ENCODE measurements at places on chromosomes 6 and 20.

DNA sequence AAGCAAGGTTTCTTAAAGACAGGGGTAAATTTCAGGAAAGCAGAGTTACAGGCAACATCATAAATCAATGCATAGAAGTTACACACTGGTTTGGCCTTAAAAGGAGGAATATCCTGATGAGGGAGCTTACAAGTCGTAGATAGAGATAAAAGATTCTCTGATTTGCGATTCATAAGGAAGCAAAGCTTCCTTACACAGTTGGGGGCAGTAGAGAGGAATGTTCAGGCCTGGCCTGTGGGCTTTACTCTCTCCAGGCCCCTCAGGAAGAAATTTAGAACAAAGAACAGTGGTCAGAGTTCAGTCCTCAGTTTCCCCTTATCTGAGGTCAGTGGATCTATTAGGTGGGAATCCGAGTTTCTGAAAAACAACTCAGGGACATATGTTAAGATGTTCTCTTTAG lies 19.3 kb downstream of the HLA-C start:
- no peak for DNase-seq

- DNase-seq: no peak
These were observed 999 bp upstream of the PIM1 start for GRCh38 chr6:37168811-37169495.

DNA sequence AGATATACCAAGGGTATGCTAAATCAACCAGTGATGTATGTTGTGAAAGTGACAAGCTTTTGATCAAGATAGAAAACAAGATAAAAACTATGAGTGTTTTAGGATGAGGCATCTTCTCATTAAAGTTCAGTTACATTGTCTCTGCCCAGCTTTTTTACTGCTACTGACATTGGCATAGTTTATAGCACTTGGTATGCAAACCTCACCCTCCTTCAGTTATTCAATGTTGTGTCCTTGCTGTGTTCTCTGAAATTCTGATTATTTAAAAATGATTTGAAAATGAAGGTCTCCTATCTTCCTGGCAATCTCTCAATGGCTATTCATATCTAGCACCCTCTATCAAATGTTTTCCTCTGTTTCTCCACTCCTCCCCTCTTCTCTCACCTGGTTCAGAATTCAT lies 6.7 kb upstream of the MYLIP start:
- no peak for DNase-seq

DNA sequence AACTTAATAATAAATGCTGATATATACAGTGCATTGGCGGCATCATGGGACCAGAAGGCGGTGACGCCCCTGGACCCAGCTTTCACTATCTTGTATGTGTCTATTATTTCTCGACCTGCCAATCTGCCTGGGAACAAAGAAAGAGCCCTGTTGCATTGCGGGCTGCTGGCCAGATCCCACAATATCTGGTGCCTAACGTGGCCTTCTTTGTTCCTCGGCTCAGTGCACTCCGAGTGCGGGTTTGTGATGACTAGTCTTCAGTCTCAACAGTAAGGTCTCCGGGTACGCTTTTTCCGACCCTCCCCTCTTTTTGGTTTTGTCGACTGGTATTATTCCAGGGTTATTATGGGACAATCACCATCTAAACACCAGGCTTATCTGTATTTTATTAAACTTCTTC lies 291.5 kb downstream of the TBC1D32 start:
- DNase-seq: no peak

GRCh38 chr6:36033935-36034334 lies 6.3 kb downstream of the MAPK14 start:
- DNase-seq: no peak

DNA sequence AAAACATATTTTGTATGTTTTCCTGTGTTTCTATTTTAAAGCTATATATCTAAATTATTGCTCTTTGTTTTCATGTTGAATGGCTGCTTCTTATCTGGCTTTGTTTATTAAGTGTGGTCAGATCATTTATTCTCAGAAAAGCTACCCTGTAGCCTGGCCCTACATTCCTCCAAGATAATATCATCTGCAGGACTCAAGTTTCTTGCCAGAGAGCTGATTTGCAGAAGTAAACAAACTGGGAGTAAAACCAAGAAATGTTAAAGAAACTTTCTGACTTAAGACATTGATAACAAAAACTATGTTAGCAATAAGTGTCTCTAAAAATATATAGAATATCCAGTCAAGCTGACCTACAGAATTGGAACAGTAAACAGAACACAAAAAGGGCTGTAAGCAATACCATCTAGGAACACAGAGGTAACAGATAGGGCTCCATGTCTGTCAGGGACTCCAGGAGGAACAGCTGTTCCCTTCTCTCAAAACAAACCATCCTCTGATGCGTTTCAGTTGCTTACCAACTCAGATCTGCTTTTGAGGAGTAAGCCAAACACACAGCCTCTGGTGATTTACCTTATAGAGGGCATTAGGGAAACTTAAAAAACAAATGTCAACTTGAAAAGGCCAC lies 17.5 kb upstream of the CEP85L start:
- no peak for DNase-seq

DNA sequence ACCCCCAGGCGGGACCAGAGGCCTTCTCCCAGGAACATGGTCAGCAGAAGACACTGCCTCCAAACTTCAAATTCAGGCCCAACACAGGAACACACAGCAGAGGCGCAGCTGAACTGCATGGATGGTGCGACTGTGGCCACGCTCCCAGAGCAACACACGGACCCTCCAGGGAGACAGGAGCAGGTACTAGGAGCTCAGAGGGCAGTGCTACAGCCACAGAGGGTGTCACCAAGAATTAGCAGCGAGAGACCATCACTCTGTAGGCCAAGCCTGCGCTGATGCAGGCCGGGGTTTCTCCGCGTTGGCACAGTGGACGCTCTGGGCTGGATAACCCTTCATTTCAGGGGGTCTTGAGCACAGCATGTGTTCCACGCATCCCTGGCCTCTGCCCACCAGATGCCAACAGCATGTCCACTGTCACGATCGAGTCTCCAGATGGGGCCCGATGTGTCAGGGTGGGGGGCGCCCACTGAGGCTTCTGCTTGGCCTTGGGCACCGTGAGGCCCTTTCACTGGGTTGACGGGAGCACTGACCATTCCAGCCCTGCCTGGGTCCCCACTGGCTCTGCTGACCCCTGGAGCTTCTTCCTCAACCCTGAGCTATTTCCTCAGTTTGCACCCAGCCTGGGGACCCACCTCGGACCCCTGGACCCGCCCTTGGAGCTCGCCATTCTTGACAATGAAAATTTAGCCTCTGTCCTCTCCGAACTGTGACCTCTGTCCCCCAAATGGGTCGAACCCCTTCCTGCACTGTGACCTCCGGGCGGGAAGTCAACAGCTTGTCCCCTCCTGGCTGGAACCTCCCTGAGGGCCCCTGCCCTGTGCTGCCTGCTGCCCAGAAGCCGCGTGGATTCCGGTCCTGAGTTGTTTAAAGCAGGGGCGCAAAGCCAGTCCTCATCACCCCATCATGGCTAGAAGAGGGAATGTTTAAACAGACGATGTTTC lies 239.4 kb downstream of the DLL1 start:
- no peak for DNase-seq

DNA sequence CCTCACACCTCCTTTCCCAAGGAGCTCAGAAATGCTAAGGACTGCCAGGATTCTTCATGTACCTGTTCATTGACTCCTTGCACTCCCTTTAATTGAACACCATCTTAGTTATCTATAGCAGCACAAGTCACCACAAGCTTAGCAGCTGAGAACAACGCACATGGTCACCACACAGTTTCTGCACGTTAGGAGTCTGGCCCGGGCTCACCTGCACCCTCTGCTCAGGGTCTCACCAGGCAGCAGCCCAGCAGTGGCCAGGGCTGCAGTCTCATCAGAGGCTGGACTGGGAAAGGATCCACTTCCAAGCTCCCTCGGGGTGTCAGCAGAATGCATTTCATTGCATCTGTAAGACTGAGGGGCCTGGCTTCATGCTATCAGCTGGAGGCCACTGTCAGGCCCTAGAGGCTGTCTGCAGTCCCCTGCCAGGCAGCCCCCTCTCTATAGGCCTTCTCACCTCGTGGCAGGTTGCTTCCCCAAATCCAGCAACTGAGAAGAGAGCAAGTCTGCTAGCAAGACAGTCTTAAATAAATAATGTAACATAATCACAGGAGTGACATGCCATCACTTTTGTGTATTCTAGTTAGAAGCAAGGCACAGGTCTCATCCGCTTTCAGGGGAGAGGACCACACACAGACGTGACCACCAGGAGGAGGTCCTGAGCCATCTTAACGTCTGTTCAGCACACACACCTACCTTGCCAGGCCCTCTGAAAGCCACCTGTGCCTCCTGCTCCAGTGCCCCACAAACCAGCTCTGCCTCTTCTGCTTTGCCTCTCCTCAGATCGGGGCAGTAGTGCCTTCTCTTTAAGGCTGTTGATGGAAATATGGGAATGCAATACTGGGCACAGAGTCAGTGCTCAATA lies 165.2 kb upstream of the CST7 start:
- no peak for DNase-seq

DNA sequence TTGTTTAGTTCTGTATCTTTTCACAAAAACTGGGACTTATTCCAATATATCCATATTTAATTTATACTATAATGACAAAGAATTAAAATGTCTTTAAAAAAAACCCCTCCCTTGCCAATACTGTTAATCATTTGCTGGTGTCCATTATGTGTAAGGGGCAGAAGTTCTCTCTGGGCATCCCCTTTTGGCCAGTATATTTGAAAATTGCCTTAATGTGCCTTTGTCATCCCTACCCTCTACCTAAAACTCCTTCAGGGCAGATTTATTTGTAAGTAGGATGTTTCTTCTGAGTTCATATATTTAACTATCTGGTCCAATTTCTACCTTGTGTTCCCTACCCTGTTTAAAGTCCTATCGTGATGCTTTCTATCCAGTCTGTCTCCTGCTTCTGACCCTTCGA lies 62.9 kb downstream of the ARHGAP18 start:
- DNase-seq: no peak

DNA sequence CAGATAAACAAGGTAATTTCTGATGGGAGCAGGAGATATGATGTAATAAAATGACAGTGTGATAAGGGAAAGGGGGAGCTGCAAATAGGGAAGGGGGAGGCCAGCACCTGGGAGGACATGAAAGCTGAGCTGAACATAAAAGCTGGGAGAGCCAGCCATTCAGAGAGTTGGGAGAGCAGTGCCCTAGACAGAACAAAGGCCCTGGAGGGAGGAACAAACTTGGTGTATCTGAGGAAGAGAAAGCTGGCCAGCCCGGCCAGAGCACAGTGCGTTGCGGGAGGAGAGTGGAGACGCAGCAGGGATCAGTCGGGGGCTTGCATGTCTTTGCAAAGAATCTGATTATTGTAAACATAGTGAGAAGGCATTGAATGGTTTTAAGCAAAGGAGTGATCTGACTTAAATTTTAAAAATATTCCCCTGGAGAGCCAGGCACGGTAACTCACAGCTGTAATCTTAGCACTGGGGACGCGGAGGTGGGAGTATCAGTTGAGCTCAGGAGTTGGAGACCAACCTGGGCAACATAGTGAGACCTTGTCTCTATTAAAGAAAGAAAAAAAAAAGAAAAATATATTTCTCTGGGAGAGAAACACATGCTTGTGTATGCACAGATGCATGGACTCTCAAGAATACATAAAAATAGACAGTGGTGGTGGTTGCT lies 318.2 kb downstream of the ZFAND3 start:
- no peak for DNase-seq

DNA sequence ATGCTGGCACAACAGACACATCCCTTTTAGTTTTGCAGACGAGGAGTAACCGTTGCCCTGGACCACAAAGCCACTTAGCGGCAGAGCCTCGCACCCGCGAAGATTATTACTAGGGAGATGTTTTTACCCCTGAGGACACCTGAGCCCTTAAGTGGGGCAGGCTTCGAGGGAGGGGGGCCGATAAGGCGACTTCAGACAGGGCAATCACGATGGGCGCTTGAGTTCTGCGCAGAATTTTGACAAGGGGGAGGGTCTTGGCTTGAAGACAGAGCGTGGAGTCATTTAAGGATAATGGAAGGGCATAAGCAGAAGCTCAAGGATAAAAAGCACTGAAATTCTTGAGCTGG lies 650 bp upstream of the TTK start:
- no peak for DNase-seq

- DNase-seq: no peak
These were observed 13.2 kb downstream of the TMEM74B start for GRCh38 chr20:1171461-1172093.

- no peak for DNase-seq
These were observed 28.0 kb downstream of the DIDO1 start for GRCh38 chr20:62898093-62898964.

- DNase-seq: no peak
These were observed 45.9 kb upstream of the RALY start for GRCh38 chr20:33947709-33948295.

DNA sequence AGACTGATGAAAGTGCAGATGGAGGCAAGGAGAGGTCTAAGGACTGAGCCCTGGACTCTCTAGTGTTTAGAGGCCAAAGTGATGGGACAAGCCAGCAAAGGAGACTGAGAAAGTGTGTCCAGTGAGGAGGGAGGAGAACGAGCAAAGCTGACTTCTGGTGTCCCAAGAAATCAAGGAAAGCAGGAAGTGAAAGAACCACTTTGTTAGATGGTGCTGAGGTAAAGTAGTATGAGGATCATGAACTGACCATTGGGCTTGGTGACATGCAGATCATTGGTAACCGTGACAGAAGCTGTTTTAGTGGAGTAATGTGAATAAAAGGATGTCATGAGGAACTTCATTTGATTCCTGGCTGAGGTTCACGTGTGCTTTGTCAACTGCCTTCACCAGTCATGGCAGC lies 108.4 kb downstream of the SLX4IP start:
- DNase-seq: no peak

DNA sequence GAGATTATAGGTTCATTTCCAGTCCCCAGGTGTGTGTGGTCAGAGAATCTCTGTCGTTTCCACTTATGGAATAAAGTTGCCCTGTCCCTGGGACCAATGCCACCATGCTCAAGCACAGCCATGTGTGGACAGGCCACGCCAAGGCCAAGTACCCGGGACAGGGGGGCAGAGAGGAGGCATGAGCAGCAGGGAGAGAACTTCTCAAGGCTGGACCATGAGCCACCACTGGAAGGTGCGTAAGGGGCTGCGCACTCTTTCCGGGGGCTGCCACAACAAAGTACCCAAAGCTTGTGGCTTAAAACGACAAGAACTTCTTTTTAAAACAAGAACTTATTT lies 209.2 kb upstream of the KCNQ5 start:
- no peak for DNase-seq

DNA sequence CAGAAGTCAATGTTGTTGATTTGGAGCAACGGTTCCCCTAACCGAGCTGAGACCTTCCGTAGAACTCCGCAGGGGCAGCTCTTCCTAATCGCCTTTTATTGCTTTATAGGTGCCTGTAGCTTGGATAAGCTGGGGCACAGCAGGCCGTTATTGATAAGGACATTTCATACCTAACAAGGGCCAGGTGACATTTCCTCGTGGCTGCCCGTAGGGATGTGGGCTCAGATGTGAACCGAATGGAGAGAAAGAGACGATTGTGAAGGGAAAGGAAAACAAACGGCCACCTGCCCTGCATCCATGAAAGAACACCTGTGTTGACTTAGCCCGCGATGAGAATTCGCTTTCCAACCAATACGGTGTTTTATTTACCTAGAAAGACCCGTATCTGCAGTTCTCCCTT lies 53.3 kb upstream of the DACT2 start:
- no peak for DNase-seq

- DNase-seq: no peak
These were observed 315.2 kb downstream of the TFAP2A start for GRCh38 chr6:10099529-10100140.

All from activated T-helper 1 cell treated with anti-CD3 and anti-CD28 coated beads, Interleukin-2, amount 50 U/mL, for 16 hours (primary cell).